ENCODE measurements at places on chromosomes 16 and 17. TPM values are rescaled to one million over a fixed set of nuclear protein-coding genes. Genes with fewer than 3 reads are reported as not detected.

SHCBP1 gene
- 0.83 TPM for total RNA-seq

HEATR3 gene
- total RNA-seq, result 12.1 TPM

SLC38A8 gene
- total RNA-seq, result not detected

KRT33A gene
- not detected for total RNA-seq

ATP1B2 gene
- total RNA-seq, result 1.6 TPM

PIMREG gene
- total RNA-seq, result 0.80 TPM

NPIPA3 gene
- total RNA-seq, result 0.83 TPM

RGS9 gene
- 22.4 TPM for total RNA-seq

LONP2 gene
- 51.4 TPM for total RNA-seq

PRR35 gene
- not detected for total RNA-seq

KCNJ2 gene
- total RNA-seq, result 6.3 TPM

SLC5A11 gene
- total RNA-seq, result not detected

CCL3 gene
- total RNA-seq, result not detected

SCNN1B gene
- 1.2 TPM for total RNA-seq

ATP2C2 gene
- total RNA-seq, result not detected

NLRC5 gene
- total RNA-seq, result 16.2 TPM

DRC3 gene
- 0.71 TPM for total RNA-seq

NOS2 gene
- 0.69 TPM for total RNA-seq

SPATA22 gene
- 0.39 TPM for total RNA-seq

PRR29 gene
- total RNA-seq, result 0.23 TPM

SLC13A2 gene
- not detected for total RNA-seq

MSLN gene
- not detected for total RNA-seq

EPN3 gene
- not detected for total RNA-seq

SLFN12L gene
- total RNA-seq, result 1.5 TPM

NT5M gene
- total RNA-seq, result 8.2 TPM

CCL14 gene
- total RNA-seq, result 11.2 TPM

NPIPA5 gene
- 12.0 TPM for total RNA-seq

OR1F1 gene
- not detected for total RNA-seq

KRTAP4-6 gene
- not detected for total RNA-seq

EME2 gene
- total RNA-seq, result 10.4 TPM

NTN1 gene
- total RNA-seq, result 69.3 TPM

RAB26 gene
- total RNA-seq, result not detected

TBC1D26 gene
- total RNA-seq, result 0.23 TPM

ITGB4 gene
- 36.5 TPM for total RNA-seq

HEXD gene
- total RNA-seq, result 17.9 TPM
